Fibroblast of skin of scalp (primary cell): ENCODE measurements at places on chromosomes 4 and X.

- DNase-seq = peak; percentile 50
Observed at GRCh38 chr4:114088481-114088880, 109.0 kb upstream of the ARSJ start.

GRCh38 chr4:147736458-147736857 lies 4.6 kb downstream of the ARHGAP10 start:
- peak; percentile 89 for DNase-seq

GRCh38 chr4:73460913-73461522 lies 20.5 kb upstream of the AFM start:
- DNase-seq = no peak

DNA sequence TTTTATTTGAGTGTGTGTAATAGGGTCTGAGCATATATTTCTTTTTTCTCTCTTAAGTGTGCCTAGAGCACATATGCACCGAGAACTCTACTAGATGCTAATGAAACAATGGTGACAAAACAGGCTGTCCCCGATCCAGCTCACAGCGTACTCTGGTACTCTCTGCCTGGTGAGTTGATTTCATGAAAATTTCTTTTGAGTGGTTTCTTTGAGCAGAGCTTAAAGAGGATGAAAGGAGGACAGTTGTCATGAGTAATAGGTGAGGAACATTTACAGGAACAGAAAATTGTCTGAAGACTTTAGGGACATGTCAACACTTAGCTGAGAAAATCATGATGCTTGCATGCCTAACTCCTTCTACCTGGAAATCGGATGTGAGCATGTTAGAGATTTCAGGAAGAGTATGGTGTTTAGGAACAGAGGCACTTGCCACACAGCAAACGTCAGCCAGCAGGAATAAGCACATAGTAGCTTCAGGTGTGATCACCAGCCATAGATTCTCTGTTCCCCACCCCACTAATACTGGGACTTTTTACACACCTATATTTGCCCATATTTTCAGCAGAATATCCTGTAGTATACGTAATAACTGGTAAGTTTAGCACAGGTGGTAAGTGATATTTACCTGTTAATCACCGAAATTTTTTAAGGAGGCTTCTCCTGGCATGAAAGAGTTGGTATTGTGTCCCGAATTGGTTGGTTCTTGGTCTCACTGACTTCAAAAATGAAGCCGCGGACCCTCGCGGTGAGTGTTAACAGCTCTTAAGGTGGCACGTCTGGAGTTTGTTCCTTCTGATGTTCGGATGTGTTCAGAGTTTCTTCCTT lies 111.1 kb downstream of the ZNF330 start:
- DNase-seq = no peak

- DNase-seq = no peak
Observed at GRCh38 chr4:43607827-43608461, 715.4 kb downstream of the GRXCR1 start.

- DNase-seq = peak; percentile 95
Observed at GRCh38 chr4:110484767-110485166, 8.8 kb downstream of the ENPEP start.

DNA sequence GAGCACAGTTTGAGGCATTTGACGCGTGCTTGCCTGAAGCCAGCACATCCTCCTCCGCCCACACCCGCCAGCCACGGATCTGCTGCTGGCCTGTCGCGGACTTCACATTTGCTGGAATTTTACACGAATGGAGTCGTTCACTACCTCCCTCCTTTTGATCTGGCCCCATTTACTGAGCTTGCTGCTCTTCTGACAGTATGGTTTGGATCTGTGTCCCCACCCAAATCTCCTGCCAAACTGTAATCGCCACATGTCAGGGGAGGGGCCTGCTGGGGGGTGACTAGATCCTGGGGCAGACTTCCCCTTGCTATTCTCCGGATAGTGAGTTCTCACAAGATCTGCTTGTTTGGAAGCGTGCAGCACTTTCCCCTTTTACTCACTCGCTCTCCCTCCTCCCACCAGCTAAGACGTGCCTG lies 19.9 kb upstream of the CPLX1 start:
- DNase-seq = peak; percentile 15

GRCh38 chrX:79182616-79183015 lies 38.1 kb downstream of the GPR174 start:
- DNase-seq = no peak

DNA sequence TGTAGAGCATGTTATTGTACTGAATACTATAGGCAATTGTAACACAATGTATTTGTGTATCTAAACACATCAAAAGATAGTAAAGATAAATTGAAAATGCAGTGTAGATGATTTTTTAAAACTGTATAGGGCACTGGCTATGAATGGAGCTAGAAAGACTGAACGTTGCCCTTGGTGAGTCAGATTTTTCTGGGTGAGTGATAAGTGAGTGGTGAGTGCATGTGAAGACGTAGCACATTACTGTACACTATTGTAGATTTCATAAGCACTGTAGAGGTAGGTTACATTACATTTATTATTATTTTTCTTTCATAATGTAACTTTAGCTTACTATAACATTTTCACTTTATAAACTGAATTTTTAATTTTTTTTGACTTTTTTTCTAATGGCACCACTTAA lies 1491.6 kb downstream of the TECRL start:
- no peak for DNase-seq

DNA sequence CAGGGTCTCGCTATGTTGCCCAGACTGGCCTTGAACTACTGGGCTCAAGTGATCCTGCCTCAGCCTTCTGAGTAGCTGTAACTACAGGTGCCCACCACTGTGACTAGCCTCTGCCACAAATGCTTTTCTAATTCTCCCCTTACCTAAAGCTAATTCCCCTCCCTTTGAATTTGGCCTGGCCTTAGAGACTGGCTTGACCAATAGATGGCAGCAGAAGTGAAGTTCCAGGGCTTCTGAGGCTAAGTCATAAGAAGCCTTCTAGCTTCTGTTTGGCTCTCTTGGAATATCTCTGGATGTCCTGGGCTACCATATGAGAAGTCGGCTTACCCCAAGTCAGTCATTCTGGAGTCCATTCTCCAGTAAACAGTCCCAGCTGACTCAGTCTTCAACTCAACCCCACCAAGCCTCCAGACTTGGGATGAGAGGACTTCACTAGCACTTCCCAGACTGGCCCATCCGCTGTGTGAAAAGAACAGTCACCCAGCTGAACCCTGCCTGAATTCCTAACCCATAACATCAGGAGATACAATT lies 61.0 kb downstream of the HPRT1 start:
- peak; percentile 74 for DNase-seq

DNA sequence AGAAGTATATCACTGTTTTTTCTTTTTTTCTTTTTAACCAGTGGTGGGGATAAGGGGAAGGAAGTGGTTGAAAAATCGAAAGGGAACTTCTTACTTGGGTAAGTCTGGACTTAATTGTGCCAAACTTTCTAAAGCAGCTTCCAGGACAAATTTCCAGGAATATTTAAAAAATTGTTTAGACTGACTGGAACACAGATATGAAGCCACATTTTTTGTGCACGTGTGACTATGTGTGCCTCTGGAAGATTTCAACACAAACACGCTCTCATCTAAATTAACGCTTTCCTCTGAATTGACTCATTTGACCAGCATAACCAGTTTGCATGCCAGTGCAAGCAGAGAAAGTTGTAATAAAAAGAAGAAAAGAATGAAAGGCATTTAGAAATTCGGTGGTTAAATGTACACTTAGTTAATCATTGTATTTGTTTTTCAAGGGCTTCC lies 18.8 kb upstream of the YTHDC1 start:
- DNase-seq = peak; percentile 86

GRCh38 chr4:160019936-160020335 lies 917.1 kb downstream of the RAPGEF2 start:
- DNase-seq = no peak

DNA sequence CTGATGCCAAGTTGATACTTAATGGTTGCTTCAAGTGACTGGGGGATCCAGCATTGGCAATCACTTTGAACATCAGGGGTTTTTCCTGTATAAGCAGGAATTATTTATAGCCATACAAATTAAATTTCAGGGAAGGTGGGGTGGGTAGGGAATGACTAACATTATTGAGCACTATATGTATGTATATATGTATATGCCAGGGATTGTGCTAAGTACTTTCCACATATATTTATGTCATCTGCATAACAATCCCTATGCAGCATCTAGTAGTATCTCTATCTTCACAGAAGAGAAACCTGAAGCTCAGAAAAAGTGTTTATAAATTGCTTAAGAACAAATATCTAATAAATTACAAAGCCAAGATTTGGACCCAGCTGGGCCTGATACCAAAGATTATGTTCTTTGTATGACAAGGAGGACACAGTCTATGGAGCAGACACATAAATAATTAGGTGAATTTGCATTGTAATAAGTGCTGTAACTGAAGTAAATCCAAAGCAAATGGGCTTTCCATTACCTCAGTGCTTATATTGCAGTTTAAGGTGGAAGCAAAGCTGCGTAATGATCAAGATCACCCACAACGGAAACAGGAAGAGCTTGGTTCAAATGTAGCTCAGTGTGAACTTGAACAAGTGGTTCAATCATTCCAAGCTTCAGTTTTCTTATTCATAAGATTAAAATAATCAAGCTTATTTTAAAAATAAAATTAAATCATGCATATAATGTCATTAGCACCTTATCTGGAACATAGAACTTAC lies 18.9 kb upstream of the RASGEF1B start:
- no peak for DNase-seq

GRCh38 chr4:187357045-187357643 lies 633.5 kb upstream of the FAT1 start:
- no peak for DNase-seq

DNA sequence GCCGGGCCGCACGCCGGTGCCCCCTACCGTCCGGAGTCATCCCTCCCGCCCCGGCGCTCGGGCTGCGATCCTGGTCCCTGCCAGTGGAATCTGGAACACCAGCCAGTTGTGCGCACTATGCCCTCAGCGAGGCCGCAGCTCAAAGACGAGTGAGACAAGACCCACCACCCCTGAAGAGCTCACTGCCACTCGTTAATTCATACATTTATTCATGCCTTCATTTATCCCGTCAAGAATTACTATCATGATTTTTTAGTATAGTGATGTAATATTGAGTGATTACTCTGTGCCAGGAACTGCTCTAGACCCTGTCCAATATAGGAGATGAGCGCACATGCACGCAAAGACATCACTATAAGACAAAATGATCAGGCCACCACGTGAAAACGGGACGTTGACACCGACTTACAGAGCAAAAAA lies 247 bp upstream of the PPA2 start:
- DNase-seq = no peak

DNA sequence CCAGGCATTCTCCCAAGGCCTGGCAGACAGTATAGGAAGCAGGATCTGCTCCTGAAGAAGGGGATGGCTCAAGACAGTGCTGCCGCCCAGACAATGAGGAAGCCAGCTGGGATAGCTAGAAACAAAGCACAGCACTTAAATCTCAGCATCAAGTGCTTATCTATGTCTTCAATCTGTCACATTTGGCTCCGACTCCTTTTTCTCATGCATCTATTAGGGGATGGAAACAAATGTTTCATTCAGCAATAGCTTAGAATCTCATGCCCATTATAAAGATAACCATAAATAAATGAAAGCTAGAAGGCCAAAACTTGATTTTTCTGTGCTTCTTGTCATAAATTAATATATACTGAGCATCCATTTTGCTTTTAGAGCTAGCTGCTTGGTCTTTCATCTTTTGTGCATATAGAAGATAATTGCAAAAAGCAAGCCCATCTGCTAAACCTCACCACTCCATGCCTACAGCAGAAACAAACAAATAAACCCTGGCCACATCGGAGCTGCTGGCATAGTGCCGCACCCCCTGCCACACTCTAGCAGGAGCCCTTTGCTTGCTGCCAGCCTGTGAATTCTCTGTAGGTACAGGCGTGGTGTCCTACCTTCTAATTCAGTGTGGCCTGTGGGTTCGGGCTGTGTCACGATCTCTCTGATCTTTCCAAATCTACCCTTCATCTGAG lies 75.9 kb downstream of the AASDH start:
- DNase-seq = no peak

DNA sequence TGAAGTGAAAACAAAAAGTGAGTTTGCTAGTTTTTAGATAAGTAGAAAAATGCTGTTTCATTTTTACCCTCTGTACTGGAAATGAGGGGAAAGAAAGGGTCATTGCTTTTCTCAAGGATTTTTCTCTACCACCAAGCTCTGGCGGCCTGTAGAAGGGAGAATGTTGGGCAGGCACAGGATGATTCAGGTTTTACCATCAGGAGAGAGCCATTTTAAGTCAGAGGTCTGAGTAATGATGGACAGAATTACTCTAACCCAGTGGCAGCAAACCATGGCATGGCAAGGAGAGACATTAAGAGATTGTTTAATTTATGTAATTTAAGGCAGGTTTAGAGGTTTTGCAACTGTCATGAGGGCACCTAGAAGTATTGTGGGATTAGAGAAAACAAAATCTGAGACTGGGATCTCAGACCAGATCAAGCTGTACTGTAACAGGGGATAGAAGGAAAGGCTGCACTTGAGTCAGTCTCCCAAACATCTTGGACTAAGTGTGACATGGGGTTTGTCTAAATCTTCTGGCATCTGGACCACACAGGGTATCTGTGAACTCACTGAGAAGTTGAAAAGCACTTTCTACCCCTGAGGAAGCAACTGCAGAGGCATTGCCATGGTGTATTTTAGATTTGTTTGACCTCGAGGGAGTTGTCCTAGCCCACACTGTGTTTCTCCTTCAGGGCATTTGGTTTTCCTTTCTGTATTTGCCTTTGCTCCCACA lies 81.6 kb downstream of the BANK1 start:
- no peak for DNase-seq

DNA sequence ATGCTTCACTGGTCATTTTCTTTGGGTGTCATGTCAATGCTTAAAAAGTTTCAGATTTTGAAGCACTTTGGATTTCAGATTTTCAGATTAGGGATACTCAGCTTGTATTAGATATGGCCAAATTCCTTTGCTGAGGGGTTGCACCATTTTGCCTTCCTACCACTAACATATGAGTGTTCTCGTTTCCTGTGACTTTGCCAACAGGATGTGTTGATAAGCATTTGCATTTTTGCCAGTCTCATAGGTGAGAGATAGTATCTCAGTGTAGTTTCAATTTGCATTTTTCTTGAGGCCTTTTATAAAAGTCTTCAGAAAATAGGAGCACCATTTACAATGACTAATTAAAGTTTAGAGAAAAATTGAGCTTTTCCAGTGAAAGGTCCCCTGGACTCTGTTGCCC lies 71.6 kb upstream of the CLCN4 start:
- DNase-seq = no peak

- peak; percentile 88 for DNase-seq
Observed at GRCh38 chr4:7332216-7333023, 102.3 kb downstream of the PSAPL1 start.

- DNase-seq = no peak
Observed at GRCh38 chr4:2425386-2426068, 6.8 kb downstream of the CFAP99 start.
